Stimulated activated CD4-positive, alpha-beta T cell treated with anti-CD3 and anti-CD28 coated beads, Interleukin-2, amount 100 ng/mL, for 4 hours (primary cell): ENCODE measurements at places on chromosomes 3 and 15.
A peak's percentile ranks its signal among the peaks of the same experiment; 100 is the strongest.

- peak; percentile 35 for DNase-seq
Observed at GRCh38 chr3:14633819-14634424, 17.6 kb upstream of the CCDC174 start.

GRCh38 chr3:122513386-122514122, 1.2 kb downstream of the KPNA1 start:
- DNase-seq: no peak

- DNase-seq: no peak
Observed at GRCh38 chr3:31067004-31067403, 172.5 kb upstream of the GADL1 start.

GRCh38 chr15:69086427-69087204, 72.1 kb downstream of the NOX5 start:
- DNase-seq: no peak

- no peak for DNase-seq
Observed at GRCh38 chr15:25245801-25246622, 192.8 kb downstream of the UBE3A start.

DNA sequence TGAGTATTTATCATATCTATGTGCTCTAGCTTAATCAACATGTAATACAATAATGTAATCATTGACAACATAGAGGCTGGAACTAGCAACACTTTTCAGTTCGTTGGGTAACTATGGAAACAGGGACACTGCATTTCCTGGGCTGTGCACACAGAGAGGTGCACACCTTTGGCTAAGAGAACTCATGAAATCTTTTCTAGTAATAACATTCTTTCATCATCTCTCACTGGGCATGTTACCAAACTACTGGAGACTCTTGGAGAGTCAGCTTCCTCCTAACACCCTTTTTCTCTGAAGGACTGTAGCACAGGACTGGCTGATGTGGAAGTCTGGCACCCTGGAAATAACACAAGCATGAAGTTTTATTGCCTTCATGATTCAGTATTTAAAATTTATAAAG, 135.6 kb downstream of the KCNMB2 start:
- no peak for DNase-seq

DNA sequence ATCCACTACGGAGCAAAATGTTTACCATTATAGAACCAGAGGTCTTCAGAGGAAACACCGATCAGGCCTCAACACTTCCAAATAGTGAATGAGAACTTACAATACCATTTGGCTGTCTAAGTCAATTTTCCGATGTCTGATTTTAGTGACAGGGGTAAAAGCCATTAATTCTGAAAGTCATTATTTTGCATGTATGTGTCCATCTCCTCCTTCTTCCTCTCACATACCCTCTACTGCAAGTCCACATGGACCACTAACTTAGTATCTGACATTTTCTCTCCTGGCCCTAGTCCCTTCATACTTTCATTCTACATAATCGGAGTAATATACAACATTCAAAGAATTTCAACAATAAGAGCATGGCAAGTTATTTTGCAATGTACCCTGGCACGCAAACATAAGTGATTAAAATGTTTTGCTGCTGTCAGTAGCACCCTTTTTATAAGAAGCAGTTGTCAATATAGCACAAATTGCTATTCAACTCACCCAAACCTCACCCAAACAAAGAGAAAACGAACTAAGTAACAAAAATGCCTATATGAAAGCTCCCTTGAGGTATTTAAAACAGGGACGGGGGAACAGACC, 1.9 kb downstream of the TOP2B start:
- no peak for DNase-seq

GRCh38 chr15:65394936-65395335, 17.1 kb upstream of the IGDCC3 start:
- no peak for DNase-seq

- no peak for DNase-seq
Observed at GRCh38 chr3:174859114-174859735, at the start of gene NAALADL2. NAALADL2 (plus strand) TSS chr3:174859334.

DNA sequence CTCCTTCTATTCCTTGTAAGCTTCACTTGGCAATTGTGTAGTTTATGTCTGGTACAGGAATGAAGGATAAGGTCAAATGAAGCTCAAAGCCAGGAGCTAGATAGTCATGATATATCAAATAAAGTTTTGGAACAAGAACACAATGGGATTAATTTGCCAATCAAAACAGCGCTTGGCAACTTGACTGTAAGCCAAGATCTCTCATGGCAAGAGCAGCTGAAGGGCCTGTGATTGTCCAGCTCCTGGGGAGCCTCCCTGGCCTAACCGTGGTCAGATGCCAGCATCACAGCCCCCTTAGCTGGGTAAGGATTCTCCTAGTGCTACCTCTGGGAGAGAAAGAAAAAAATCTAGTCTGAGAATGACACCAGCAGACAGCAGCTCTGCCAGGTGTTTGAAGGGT, 97.2 kb downstream of the LIPC start:
- no peak for DNase-seq

DNA sequence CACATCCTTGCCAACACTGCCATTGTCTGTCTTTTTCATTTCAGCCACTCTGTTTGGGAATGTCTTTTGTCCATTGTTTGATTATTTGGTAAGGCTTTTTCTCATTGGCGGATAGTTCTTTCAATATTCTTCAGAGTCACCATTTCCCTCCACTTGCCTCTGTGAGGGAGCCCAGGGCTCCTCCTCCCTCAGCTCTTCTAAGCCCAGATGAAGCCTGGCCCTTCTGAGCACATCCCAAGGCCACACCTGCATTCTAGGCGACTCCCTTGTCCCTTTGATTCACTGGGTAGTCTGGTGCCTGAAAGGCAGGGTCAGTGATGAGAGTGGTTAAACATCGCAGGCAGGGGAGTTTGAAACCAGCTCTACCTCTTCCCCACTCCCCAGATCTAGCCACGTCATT, 12.4 kb upstream of the LTF start:
- DNase-seq: no peak

DNA sequence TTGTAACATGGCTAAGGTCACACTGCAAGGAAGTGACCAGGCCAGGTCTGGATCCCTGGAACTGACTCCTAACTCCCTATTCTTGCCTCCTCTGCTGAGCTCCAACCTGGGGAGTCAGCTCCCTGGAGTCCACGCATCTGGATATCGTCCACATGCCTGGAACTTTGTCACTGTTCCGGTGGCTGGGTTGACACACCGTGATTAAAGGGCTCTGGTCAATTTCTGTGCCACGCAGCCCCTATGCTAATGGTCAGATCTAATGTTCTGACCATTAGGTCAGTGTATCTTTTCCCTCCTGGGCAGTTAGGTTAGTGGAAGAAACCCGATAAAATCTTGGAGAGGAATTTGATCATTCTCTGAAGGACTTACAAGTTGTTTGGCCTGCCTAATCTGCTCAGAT, 1.6 kb upstream of the TPM1 start:
- DNase-seq: no peak

DNA sequence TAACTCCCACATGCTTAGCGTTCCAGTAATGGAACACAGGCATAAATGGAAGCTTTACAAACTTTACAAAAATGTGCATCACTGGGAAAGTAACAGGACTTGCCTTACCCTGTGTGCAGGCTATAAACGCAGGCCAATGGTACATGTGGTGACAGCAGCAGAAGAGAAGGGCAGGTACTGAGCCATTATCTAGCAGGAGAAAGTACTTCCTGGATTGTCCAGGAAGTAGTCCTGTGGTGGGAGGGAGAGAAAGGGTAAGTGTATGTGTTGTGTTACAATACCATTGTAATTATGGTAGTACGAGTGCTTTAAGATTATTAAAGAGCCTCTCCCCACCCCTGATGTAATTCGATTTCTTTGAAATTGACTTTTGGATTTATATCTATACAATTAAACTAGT, 5.3 kb downstream of the ATP1B3 start:
- no peak for DNase-seq

DNA sequence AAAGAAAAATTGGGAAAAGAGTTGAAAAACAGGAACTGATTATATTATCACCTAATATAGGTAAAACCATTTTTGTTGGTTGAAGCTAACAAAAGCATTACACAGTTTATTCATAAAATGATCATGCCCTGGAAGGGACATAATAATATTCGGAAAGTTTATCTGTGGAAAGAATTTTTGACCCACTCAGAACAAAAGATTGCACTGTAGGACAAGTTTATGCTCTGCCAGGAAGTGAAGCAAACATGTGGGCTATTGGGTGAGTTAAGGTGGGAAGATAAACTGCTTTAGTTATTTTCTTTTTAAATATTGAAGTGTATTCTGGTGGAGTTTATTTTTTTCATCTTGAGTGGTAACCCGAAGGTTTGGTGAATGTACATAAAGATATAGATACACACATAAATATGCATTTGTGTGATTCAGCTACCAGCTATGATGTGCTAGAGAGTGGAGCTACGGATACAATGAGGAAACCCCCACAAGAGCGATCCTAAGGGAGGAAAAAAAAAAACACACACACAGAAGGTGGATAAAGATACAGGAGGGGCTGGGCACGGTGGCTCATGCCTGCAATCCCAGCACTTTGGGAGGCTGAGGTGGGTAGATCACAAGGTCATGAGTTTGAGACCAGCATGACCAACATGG, 506.4 kb upstream of the THBS1 start:
- DNase-seq: no peak
